Activated CD4-positive, alpha-beta T cell treated with anti-CD3 and anti-CD28 coated beads for 4 hours (primary cell): ENCODE measurements at places on chromosomes 2 and 18.

GRCh38 chr2:104049438-104049837, 804.5 kb upstream of the POU3F3 start:
- DNase-seq: no peak

DNA sequence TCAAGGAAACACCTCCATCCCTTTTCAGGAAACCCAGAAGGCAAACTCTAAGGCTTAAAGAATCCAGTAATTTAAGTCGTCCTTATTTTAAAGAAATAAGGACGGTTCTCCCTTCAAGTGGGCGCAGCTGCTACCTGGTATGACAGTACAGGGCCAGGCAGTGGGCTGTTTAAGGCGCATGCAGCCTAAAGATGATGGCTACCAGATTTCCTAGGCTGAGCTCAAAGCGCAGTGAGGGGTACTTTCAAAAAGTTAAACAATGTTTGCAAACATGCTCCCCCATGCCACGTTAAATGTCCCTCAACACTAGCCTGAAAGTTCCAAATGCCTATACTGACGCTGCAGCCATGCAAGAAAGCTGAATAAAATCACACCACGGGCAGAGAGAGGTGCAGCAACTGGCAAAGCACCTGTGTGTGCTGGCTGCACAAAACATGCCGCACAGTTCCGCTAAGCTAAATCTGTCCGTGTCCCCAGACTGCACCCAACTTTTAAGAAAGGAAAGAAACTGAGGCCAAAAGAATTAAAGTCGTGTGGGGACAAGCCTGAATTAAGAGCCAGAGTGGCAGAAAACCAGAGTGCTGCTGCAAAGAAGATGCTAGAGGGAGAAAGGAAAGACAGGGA, 583 bp downstream of the HIBCH start:
- DNase-seq: peak; percentile 18

- no peak for DNase-seq
Measured at GRCh38 chr2:143422681-143423080, 293.5 kb downstream of the ARHGAP15 start.

DNA sequence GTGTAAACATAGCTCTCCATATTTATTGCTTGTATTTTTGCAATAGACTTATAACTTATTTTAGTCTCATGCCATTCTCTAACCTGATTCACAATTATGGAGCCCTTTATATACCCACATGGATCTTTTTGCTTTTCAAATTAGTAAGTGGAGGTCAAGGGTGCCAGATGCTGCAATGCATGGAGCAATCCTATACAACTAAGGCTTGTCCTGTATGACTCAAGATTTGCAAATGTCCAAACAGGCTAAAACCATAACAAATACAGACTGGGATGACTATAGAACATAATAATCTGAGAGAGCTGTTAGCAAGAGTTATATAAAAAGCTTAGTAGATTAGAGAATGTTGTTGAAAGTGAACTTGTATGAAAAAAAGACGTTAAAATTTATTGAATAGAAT, 690.4 kb upstream of the NRXN1 start:
- no peak for DNase-seq

- DNase-seq: no peak
Measured at GRCh38 chr2:135473567-135473966, 57.5 kb downstream of the ZRANB3 start.

GRCh38 chr2:20411361-20411894, 35.4 kb upstream of the RHOB start:
- peak; percentile 65 for DNase-seq

- DNase-seq: no peak
Measured at GRCh38 chr2:162293122-162293786, 25.2 kb downstream of the IFIH1 start.

- no peak for DNase-seq
Measured at GRCh38 chr2:170690640-170691039, 24.5 kb upstream of the SP5 start.

- no peak for DNase-seq
Measured at GRCh38 chr18:59612381-59612780, 84.8 kb downstream of the CCBE1 start.

DNA sequence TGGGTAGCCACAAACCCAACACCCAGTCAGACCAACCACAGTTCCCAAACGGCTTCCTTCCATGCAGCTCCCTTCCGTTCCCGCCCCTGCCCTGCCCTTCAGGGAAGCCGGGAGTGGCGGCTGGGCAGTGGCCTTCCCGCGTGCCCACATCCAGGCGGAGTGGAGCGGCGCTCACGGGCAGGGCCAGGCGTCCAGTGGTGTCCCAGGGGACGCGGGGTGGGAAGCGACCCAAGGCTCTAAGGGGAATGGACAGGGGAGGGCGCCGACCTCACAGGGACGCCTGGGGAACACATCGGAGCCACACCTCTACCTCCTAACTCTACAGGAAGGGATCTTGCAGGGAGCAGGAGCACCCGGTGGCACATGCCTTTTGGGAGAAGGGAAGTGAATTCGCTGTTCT, 225.9 kb upstream of the MGAT5 start:
- no peak for DNase-seq

GRCh38 chr2:28568533-28568932, 72.7 kb downstream of the PLB1 start:
- DNase-seq: no peak

DNA sequence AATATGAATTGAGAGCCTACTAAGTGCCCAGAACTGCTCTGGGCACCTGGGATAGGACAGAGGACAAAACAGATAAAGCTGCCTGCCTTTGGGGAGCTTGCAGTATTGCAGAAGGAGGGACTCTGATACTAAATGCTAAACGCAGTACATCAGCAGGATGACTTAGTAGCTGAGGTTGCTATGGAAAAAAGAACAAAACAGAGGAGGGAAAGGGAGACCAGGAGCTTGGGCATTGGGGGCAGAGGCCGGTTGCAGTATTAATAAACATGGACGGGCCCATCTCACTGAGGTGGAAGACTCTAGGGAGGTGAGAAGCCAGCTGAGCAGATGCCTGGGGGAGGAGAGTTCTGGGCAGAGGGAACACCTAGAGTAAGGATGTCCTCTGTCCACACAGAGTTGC, 66.1 kb upstream of the SP3 start:
- no peak for DNase-seq

- DNase-seq: no peak
Measured at GRCh38 chr2:3025261-3025660, 352.4 kb downstream of the EIPR1 start.

DNA sequence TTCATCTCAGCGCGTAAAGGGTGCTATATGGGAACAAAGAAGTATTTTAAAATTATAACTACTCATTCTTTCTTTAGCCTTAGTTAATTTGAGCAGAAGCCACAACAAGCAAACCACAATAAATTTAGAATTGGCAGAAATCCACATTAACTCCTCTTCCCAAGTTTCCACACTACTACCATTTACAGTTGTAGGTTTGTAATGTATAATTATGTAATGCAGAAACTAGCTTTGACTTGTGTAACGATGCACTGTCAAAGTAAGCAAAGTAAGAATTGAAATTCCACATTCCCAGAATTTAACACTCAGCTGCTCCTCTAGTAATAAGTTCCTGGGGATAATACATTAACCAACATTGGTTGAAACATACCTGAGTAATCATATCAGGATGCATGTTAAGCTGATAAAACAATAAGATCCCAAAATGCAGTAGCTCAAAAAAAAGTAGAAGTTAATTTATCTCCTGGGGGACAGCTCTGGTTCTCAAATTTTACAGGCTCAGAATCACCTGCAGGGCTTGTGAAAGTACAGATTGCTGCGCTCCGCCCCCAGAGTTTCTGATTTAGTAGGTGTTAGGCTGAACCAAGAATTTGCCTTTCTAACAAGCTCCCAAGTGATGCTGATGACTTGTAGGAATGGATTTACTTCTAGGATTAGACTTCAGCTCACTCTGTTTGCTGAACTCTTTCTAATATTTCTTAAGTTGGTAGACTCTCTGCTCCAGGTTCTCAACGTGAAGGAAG, 9.9 kb downstream of the GRP start:
- no peak for DNase-seq

DNA sequence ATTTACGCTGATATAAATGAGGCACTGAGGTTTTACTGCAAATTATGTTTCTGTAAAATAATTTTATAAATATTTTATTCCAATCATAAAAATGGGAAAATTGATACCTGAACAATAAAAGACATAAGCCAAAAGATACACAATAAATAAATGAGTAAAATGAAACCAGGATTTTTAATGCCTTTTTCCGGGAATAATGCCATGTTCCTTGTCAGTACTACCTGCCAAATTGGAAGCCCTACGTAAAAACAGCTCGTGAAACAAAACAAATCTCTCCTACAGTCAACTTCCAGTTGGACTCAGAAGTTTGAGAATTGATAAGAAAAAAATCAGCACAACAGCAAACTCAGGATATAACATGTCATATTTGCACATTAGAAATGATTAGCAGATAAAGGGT, 18.0 kb downstream of the GALNT3 start:
- no peak for DNase-seq

- no peak for DNase-seq
Measured at GRCh38 chr2:141496810-141497209, 634.0 kb downstream of the LRP1B start.

DNA sequence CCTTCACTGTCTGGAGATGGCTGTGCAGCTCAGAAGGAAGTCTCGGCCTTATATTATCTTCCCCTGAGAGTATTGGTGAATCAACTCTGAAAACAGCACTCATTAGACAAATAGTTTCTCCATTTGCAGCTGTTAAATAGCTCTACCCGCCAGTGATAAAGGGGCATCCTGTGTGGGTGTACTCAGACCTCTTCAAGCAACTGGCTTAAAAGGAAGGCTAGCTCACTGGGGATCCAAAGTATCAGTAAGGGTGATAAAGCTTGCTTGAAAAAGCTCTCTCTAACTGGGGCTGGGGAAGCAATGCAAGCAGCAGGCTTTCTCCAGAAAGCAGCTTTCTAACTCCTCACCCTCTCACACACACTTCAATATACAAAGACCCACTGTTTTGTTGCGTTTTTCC, 64.9 kb upstream of the PSMD14 start:
- DNase-seq: no peak

DNA sequence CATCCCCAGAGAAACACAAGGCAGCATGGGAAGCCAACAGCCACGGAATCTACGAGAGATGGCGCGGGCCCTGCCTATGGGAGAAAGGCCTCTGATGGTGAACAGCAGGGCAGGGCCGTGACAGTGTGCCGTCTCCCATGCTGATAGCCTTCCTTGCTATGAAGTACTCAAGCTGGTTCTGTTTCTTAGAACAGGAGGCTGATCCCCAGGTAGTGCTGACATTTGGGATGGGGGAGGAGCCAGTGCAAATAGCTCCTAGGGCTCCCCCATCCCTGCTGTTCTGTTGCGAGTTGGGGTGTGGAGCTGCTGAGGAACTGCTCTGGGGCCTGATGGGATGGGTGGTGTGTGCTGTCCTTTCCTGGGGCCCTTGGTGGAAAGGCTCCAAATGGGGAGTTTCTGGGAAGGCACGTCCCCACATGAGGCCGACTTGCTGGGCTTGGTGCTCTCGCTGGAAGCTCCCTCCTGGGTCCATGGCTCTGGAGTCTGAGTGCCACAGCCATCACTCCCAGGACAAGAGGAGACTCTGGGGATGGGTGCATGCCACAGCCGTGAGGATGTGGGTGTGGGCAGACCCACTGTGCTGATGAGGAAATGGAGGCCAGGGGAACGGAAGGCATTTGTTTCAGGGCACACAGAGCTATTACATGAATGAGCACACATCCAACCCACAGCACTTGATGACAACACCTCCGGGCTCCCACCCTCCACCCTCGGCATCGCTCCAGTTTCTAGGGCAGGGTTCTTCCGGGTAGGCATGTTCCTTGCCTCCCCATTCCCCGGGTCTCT, 246.8 kb downstream of the HDAC4 start:
- no peak for DNase-seq

DNA sequence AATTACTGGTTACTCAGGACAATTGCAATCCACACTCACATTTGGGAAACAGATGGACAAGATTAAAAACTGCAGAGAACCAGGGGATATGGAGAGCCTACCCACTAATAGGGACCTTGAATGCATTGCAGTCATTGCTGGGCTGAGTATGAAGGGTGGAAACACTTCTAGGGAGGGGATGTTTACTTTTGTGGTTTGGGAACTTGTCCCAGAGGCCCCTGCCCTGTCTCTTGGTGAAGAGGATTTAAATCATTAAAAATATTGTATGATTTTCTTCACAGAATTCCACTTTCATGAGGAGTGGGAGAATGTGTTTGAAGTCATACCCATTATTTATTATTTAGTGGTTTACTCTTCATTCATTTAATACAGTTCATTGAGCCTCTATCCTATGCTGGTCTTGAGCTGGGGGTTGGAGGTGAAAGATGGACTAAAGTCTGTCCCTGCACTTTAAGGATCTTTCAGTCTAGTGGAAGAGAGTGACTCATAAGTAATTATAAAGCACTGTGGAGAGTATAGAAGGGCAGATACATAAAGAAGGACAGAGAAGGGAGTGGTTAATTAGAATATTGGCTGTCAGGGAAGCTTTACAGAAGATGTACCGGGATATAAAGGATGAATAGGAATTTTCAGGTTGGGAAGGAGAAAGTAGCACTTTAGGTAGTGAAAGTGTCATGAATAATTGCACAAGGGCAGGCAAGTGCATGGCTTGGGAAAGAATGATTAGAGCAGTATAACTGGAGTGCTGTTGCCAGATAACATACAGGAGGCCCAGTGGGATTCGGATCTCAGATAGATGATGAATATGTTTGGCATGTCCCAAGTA, 313.4 kb downstream of the LPIN1 start:
- no peak for DNase-seq

GRCh38 chr18:23223641-23224040, 88.4 kb downstream of the CABLES1 start:
- no peak for DNase-seq

- DNase-seq: no peak
Measured at GRCh38 chr18:8381821-8382459, 227.3 kb upstream of the RAB12 start.

- DNase-seq: peak; percentile 64
Measured at GRCh38 chr18:54828281-54828881, at the start of gene RAB27B. TSS of gene RAB27B (plus strand) at chr18:54828477. CDS start at chr18:54877586, 49,109 bp downstream.

DNA sequence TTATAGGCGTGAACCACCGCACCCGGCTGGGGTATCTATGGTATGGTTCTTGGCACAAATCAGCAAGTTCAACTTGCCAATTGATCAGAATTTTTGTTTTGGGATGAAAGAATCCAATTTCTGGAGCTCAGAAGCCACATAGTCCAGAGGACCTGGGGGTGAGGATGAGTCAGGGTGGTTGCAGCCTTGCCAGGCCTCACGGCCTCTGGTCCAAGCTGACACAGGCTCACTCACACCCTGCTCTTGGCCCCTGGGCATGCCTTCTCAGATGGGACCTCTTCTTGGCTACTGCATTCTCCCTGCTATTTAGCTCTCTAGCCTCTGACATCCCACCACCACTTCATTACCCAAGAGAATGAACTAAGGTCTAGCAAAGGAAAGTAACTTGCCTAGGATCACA, 16.3 kb downstream of the CAPG start:
- no peak for DNase-seq

- no peak for DNase-seq
Measured at GRCh38 chr2:179751163-179751809, 110.1 kb downstream of the ZNF385B start.

DNA sequence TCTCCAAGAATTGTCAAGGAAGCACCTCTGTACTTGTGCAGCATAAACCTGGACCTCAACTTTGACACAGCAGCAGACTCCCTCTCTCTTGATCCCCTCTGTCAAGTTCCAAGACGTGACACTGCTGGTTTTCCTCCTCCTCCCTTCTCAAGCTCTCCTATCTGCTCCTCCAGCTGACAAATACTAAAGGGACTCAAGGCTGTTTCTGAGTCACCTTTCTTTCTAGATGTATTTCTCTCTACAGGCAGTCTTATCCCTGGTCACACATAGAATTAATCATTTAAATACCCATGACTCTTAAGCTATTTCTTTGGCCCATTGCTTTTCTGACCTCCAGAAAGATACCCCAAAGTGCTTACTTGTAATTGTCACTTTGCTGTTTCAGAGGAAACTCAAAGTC, 53.5 kb downstream of the SEPTIN10 start:
- DNase-seq: no peak
